ENCODE measurements at places on chromosomes 7 and 10.

DNA sequence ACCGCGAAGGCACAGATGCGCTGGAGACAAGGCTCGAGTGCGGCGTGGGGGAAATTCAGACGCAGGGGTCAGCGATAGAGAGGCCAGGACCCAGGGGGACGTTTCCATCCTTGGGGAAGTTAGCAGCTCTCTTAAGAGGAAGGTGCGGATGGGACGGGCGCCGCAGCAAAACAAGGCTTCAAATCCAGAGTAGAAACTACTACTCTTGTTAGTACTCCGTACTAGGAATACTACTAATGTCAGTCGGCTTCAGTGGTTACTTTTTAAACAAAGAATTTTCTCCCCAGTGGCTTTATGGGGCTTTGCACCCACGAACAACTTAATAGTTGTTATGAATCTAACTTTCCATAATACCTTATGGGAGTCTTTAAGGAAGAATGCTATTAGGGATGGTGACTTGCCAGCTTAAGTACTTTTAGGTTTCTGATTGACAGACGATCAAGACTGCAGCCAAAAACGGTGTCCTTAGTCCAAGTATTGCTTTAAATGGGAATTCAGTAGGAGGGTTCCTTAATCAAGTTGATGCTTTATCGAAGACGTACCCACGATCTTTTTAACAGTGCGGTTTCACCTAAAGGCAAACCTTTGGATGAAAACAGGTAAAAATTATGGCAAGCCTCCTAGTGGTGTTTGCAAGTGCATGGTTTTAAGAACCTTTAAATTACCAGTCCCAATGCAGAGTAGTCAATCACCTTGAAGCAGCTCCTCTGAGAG is 812 bp upstream of the IDE start:
- no peak for ATAC-seq

DNA sequence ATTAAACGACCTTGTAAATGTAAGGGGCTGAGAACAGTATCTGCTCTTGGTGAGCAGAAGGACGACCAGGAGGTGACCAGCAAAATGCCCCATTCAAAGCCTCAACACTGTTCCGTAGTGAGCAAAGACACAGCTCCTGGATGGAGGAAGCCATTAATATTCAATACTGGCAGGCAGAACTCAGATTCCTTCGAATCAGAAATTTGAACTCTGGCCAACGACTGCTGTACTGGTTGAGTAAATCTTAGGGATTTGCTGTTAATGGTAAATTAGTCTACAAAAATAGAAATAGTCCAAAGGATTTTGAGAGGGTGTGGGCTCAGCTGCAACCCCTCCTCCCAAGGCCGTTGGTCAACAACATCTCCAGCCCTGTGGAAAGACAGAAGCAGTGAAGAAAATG is 130.5 kb upstream of the PFKP start:
- ATAC-seq: no peak

DNA sequence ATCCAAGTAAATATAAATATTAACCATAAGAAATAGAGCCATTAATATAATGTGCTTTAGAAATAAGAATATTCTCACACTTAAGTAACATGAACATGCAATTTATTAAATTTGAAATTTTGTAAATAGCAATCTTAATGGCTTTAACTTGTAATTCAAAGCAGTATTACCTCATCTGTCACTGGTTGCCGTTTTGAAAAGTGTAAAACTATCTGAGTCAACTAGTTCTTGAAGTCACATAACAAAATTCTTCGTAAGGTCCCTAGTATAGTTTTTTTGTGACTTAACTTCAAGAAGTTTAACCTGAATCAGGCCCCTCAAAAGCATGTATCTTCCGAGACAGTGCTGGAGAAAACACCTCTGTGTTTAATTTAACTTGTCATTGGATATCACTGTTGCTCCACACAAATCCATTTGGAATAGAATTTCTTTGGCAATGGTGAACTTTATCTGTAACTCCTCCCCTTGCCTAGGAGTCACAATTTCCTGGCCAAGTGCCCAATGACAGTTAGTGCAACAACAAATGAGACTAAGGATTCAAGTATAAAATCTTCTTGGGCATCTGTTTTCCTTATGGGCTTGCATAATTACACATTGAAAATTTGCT is 47.1 kb downstream of the NT5C2 start:
- ATAC-seq: no peak

DNA sequence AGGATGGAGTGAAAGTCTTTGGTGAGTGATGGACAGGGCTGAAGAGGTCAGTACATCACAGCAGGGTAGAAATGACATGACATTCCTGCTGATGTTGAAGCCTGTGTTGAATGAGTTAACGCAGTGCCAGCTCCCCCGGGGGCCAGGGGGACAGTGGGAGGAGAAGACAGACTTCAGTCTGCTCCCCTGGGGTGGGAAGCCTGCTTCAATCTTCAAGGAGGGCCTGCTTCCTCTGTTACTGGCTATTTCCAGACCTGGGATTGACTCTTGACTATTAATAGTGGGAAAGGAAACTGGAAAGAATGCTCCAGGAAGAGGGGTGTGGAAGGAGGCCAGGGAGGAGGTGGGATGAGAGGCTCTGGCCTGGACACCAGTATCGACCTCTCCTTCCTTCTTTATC is 27.2 kb downstream of the PODXL start:
- ATAC-seq: no peak

DNA sequence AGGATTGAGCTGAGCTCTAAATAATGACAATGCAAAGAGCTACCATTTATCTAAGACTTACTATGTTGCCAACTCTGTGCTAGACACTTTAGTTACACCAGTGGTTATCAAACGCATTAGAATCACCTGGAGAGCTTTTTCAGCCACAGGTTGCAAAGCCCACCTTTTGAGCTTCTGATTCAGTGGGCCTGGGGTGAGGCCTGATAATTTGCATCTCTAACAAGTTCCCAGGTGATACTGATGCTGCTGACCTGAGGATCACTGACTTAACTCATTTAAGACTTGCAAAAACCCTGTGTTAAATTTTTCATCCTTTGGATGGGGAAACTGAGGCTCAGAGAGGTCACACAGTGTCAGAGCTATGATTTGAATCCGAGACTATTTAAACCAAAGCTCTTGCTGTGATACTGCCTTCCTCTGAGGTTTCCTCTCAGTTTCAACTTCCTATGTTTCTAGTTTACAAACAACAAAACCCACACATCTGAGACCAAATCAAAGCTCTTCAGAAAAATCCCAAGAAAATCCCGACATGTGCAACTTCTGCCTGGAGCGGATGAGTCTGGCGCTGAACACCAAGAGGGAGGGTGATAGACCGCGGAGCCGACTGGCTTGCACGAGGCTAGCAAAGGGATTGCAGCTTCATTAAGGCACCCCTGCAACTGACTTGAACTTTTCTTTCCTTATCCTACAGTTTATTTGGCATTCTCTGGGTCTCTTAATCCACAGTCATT is 124.9 kb downstream of the CYP26A1 start:
- peak; percentile 91 for ATAC-seq

- ATAC-seq: no peak
Observed at GRCh38 chr10:33901166-33901565, 566.7 kb upstream of the NRP1 start.

All from motor neuron (in vitro differentiated cells).